Hepatocyte (in vitro differentiated cells): ENCODE measurements at places on chromosomes 13 and 19. TPM values are rescaled to one million over a fixed set of nuclear protein-coding genes. Genes with fewer than 3 reads are reported as not detected.

ZSCAN4 gene
- not detected in 2 replicates for polyA plus RNA-seq

PRRG2 gene
- polyA plus RNA-seq = 4.0 and 4.3 TPM in 2 replicates

IZUMO2 gene
- not detected in 2 replicates for polyA plus RNA-seq

DNA sequence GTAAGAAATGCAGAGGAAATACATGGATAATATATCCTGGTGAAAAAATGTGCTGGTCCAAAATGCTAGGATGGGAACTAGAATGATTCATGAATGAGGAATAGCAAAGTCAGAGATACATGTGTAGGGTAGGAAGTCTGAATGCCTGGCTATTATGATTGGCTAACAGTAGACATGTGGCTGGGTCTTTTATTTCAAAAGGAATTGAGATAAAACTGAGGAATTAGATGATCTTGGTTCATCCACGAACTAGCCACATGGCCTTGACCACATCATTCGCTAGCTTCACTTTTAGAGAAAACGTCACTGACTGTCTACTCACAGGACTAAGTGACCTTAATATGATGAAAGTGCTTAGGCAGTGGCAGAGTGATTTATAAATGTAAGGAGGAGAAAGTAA, 103.1 kb downstream of the TRPC4 start:
- no peak for DNase-seq
- no peaks in the 10 kb centered on the region for H3K27me3 ChIP-seq
- no peaks in the 10 kb centered on the region for H3K36me3 ChIP-seq

- no peak for DNase-seq
- no peak overlapping the region for H3K4me3 ChIP-seq
- peak overlapping the region; percentile 96 for H3K27ac ChIP-seq
- no peaks in the 10 kb centered on the region for H3K36me3 ChIP-seq
- H3K27me3 ChIP-seq = no peaks in the 10 kb centered on the region
Measured at GRCh38 chr13:32589471-32589870, 3.2 kb downstream of the PDS5B start.
